Cardiac fibroblast (primary cell): ENCODE measurements at places on chromosomes 7 and 10.

- DNase-seq = peak; percentile 90
These were observed 7.2 kb upstream of the PGAM2 start for GRCh38 chr7:44072364-44073231.

- no peak for DNase-seq
These were observed 436.8 kb downstream of the PARD3 start for GRCh38 chr10:34378297-34378696.

DNA sequence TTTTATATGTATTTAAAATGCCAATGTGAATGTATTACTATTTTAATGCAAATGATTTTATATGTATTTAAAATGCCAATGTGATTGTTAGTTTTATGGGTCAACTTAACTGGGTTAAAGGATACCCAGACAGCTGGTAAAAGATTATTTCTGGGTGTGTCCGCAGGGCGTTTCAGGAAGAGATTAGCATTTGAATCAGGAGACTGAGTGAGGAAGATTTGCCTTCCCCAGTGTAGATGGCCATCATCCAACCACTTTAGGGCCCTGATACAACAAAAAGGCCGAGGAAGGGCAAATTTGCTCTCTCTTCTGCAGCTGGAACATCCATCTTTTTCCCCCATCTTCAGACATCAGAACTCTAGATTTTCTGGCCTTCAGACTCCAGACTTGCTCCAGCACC lies 116.2 kb downstream of the BAMBI start:
- DNase-seq = no peak

DNA sequence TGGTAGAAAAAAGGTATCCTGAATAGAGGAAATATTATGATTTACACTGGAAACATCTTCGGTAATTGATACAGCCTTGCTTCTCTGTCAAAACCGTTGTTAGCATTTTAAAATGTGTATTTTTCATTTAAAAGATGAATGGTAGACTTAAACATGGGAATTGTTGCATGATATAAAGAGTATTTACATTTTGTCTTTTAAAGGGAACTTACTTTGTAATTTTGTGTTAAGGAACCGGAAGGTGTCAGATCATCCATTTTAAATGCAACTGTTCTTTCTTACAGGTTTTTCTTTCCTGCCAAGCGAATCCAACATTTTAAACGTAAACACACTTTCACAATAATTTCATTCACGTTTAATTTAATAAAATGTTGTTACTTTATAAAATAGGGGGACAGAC lies 1.8 kb upstream of the IGF2BP3 start:
- DNase-seq = no peak

DNA sequence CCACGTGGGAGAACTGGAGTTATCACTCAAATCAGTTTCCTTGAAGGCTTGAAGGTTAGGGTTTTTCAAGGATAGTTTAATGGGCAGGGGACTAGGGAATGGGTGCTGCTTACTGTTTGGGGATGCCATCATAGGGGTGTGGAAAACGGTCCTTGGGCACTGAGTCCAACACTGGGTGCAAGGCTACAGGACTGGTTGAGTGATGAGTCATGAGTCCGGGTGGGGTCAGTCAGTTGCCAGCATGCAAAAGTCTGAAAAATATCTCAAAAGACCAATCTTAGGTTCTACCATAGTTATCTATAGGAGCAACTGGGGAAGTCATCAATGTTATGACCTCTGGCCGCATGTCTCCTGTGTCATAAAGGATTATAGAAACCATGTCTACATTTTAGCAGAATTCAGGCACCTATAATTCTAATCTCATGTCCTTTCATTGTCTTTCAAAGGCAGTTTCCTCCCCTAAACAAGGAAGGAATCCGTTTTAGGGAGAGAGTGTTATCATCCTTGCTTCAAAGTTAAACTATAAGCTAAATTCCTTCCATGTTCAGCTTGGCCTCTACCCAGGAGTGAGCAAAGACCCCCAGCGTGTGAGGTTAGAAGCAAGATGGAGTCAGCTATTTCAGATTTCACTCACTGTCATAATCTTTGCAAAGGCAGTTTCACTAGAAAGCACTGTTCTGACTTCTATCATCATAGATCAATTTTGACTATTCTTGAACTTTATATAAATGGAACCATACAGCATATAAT lies 94.5 kb downstream of the COL26A1 start:
- DNase-seq = no peak

DNA sequence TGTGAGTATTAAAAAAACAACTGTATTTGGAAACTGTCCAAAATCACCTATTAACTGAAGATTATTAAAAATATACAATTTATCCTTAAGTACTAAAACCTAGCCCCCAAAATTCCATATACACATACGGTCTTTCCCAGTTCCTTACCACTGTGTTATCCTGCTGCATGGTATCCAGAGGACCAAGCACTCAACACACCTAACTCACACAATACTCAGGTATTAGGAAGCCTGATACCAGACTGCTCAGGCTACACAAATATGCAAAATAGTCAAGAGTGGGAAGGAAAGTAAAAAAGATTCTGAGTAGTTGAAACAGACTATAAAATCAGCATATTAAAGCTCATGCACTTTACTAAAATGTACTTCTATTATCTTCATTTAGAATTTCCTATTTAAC lies 67.2 kb downstream of the EPC1 start:
- DNase-seq = no peak

DNA sequence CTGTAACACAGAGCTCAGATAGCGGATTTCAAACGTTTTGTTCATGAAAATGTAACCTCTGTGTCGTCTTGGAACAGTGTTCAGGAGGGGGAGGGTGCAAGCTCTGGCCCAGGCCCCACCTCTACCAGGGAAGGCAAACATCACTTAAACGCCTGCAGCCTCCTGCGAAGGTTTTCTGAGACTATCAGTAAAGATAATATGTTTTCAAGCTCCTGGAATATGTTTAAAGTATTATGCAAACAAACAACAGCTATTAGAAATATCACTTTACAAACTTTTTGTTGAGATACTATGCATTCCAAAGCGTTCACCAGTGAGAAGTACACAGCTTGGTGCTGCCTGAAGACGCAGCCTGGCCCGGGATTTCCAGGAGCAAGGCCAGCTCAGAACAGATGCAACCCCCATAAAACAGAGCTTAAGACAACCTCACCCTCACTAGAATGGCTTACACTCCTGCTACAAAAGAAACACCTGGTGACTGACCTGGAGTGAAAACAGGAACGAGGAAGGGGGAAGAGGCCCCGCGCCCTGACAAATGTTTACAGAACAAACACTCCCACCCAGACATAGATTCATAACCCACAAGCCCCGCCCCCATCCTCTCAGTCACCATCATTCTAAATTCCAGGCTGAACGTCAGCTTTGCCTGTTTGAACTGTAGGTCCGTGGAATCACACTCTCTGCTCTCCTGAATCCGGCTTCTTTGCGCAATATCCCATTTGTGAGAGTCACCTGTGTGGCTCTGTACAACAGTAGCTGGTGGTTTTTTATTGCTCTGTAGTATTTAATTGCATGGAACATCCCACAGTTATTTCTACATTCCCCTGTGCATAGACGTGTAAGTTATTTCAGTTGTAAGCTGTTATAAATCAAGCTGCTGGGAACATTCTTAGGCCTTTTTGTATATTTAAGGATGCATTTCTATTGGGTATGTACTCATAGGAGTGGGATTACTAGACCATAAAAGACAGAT lies 155.0 kb downstream of the PTPRN2 start:
- DNase-seq = peak; percentile 64

GRCh38 chr7:80643336-80643915 lies 5.0 kb downstream of the CD36 start:
- DNase-seq = no peak

GRCh38 chr10:74728225-74728624 lies 98.2 kb upstream of the KAT6B start:
- no peak for DNase-seq

DNA sequence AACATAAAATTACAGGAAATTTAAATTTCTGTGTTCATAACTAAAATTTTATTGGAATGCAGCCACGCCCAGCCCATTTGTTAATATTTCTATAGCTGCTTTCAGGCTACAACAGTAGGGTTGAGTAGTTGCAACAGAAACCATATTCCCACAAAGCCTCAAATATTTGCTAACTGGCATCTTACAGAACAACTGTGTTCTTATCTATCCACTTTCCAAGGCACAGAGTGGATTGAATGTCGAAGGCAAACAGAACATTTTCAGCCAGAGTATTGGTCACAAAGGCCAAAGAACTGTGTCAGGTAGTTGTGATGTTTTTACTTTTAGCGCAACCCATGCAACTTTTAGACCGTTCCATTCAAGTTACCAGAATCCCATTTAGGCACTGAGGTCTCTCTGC lies 51.1 kb upstream of the OPN4 start:
- DNase-seq = no peak

- DNase-seq = no peak
These were observed 262.6 kb downstream of the CSTF2T start for GRCh38 chr10:51436805-51437204.

DNA sequence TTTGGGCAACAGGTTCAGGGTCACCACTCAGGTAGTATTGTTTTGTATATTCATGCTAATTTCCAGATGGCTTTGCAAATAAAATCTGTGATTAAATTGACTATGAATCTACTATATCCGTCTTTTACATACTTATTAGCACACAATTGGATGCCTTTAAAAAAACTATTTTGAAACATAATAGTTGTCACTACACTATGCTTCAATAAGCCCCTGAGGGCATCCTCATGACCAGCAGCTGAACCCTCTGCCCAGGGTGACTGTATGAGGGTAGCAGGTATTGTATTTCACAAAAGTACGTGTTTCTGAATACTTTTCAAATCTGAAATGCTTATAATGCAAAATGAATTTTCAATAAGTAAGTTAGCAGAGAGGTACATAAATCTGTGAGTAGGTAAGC lies 97.3 kb downstream of the DNAH11 start:
- no peak for DNase-seq

- no peak for DNase-seq
These were observed 3.5 kb downstream of the MGAM start for GRCh38 chr7:141999058-141999623.

DNA sequence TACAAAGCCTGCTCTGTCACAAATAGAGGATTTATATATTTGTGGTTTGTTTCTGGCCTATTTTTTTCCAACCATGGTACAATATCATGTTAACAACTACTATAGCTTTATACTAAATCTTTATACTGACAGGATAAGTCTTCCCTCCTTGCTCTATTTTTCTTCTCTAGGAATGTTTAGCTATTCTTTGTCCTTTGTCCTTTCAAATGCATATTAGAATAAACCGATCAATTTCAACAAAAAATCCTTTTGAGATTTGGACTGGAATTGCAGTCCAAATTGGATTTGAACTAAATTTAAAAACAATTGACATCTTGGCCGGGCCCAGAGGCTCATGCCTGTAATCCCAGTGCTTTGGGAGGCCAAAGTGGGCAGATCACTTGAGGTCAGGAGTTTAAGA lies 39.2 kb upstream of the CTTNBP2 start:
- DNase-seq = no peak

DNA sequence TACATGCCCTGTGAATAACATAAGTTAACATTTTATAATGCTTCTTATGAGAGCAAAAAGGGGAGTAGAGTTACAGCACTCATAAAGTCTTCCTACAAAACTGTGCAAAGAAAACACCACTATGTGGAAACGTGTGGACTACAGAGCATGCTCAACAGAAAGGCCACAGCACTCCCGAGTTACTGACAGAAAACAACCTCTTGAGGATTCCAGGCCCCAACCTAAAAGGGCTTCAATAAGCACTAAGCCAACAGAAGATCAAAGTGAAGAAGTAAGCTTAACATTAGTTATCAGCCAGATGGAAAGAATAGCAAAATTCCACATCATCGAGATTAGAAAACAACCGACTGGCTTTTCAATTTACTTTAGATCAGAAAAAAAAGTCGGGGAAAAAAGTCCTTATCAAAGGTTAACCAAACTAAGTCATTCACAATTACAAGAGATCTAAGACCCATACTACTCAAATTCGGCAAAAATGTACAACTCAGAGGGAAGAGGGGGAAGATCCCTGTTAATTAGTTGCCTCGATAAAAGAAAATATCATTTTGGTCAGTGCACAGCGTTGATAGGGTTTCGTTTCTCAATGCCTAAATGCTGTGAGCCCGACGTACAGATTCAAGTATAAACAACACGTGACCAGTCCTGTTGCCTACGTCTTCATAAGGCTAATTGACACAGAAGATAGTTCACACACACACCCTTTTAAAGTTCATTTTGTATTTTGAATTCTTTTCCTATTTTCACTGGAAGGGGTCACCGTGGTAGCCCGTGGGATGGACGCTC lies 1.4 kb downstream of the KBTBD2 start:
- peak; percentile 71 for DNase-seq

DNA sequence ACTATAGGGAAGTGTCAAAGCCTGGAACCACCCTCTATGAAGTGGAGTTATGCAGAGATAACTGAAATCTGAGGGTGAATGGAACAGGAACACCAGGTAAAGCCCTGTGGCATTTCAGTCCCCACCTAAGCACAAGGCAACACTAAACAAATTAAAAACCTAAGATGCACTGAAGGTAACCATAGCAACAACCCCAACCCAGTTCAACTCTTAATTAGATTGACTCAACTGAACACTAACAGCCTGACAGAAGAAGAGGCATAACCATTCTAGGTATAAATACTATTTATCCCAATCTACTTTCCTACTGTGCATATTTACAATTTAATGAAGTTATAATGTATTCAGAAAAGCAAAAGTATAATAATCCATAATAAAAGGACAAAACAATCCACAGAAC lies 9.2 kb upstream of the GIMAP5 start:
- no peak for DNase-seq

DNA sequence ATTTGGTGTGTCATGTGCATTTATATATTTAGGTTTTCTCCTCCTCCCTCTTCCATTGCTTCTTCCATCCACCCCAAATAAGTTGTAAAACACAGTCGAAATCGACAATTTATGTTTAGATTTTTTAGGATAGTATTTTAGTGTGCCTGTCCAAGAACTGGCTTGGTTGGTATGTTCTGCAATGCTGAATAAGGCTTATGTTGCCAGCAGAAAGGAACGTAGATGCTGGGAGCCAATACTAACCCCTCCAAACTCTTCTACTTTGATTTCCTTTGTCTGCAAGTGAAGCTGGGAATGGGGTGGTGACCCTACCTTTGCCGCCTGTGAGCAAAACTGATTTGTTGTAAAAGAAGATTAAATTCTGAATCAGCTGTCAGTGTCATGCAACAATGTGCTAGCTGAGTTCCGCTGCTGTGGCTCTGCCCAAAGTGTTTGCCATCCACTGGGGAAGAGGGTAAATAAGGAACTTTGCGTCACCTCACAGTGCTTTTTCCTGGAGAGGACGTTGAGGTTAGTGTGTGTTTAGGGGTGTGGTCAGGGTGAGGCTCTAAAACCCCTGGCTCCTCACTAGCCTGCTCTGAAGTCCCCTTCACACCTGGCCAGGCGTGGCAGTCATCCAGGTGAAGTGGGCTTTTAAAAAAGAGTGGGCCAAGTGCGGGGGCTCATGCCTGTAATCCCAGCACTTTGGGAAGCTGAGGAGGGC lies 44.4 kb downstream of the TACC2 start:
- DNase-seq = no peak

GRCh38 chr10:114326795-114327194 lies 77.5 kb downstream of the AFAP1L2 start:
- no peak for DNase-seq

GRCh38 chr10:123556736-123557135 lies 109.4 kb upstream of the GPR26 start:
- DNase-seq = no peak

- no peak for DNase-seq
These were observed 939.6 kb downstream of the NRG3 start for GRCh38 chr10:82814635-82815034.

GRCh38 chr10:45432700-45433472 lies 58.9 kb downstream of the ALOX5 start:
- no peak for DNase-seq

GRCh38 chr10:43427166-43427825 lies 9.6 kb upstream of the ZNF487 start:
- no peak for DNase-seq
